ENCODE measurements at places on chromosomes 6 and 20.

- DNase-seq, result peak; percentile 59
These were observed 11.7 kb upstream of the MAPK13 start for GRCh38 chr6:36118550-36119107.

GRCh38 chr6:133977983-133978895 is 25.2 kb downstream of the TBPL1 start:
- no peak for DNase-seq

GRCh38 chr20:39946053-39946810 is 742.8 kb downstream of the MAFB start:
- no peak for DNase-seq

GRCh38 chr6:6246544-6246943 is 73.9 kb downstream of the F13A1 start:
- DNase-seq, result no peak

GRCh38 chr6:154450498-154450897 is 60.0 kb downstream of the CNKSR3 start:
- no peak for DNase-seq

GRCh38 chr6:113821445-113821844 is 35.7 kb upstream of the MARCKS start:
- no peak for DNase-seq

DNA sequence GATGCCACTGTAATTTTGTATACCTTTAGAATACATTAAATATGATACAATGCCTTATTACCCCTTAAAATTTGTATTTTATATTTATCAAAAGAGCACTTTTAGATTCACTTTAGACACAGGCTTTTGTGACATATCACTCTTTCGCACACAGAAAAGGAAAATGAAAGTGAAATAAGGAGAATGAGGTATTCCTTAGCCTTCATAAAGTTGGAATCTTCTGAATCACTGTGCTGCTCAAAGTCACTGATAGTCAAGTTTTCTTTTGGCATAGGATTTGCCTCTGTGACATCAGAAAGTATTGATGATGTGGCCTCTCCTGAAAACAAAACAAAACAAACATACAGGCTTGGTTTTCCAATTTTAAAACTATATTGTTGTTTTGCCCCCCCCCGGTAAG is 1097.1 kb downstream of the KIF16B start:
- no peak for DNase-seq

GRCh38 chr6:113920663-113921267 is 50.2 kb downstream of the HDAC2 start:
- DNase-seq, result no peak

DNA sequence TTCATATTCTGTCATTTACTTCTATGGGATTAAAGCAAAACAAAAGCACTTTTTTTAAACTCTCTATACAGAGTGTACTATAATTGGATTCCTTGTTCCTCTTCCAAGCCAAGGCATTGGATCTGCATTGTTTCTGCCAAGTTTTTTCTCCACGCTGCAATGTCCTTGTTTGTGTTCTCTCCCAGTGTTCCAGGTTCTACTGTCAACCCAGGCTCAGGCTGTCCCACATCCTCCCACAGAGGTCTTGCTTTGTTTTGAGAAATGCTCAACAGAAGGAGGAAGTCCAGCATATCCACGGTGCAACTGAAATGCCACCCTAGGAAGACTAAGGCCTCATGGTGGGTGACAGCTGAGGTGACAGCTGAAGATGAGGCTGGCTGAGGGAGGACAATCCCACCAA is 287.1 kb upstream of the PRDM1 start:
- no peak for DNase-seq

GRCh38 chr20:38726804-38727606 is 2.7 kb downstream of the SLC32A1 start:
- peak; percentile 33 for DNase-seq

DNA sequence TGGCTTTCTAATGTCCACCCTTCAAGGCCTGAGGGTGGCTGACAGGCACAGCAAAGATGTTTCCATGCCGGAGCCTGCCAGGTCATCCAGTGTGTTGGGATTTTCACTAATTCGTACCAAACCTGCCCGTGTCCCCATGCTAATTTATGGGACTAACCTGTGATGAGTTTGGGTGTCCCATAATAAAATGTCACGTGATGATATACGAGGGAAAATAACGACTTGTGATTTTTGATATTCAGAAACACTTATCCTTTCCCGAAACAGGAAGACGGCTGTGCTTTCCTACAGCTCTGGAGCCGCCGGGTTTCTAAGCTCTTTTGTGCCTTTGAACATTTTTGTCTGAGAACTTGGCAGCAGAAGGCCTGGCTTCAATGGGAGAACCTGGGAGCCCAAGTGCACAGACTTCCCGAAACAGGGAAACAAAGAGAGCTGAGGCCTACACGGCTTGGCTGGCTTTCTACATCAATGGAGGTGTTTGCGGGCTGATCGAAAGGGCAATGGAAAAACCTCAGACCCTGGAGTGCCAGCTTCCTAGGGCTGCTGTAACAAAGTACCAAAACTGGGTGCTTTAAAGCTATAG is 171.9 kb upstream of the JARID2 start:
- DNase-seq, result no peak

DNA sequence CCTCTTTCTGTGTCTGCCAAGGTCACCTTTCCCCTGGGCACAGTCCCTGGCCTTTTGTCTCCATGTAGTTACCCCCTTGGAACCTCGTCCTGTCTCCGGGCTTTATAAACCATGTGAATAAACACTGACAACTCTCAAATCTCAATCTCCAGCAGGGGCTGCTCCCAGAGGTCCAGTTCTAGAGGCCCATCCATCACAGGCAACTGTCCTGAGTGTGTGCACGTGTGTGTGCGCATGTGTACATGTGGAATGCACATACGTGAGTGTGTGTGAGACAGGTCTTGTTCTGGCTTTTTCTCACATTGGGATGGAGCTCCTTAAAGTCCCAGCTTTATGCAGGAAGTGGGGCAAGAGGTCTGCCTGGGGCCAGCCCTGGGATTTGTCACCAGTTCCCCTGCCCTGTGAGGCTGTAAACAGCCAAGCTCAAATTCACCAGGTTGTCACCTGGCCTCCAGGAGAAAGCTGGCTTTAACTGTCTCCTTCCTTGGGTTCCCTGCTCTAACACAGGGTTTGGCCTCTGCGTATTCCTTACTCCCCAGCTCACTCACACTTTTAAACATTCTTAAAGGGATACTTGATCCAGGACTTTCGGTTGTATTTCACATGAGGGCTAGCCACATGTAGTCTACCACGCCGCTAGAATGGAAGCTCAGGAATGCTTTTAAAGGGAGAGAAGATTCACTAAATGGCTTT is 42.7 kb downstream of the RAMACL start:
- no peak for DNase-seq

DNA sequence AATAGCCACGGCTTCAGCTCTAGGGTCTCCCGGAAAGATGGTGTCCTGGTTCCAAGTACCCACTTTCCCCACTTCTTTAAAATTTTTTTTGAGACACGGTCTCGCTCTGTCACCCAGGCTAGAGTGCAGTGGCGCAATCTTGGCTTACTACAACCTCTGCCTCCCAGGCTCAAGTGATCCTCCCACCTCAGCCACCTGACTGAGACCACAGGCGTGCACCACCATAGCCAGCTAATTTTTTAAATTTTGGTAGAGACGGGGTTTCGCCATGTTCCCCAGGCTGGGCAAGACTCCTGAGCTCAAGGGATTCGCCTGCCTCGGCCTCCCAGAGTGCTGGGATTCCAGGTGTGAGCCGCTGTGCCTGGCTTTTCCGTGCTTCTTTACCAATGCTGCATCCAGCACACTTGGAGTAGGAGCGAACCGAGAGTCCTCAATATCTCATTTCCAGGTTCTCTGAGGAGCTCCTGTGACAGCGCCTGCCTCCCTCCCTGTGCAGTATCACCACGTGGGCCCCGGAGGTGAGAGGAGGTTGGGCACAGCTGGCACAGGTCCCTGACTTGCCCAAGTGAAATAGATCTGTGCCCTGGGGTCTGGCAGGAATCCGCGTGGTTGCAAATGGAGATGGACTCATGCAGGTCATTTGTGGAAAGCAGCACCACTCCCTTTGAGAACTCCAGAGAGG is 37.3 kb downstream of the EZR start:
- DNase-seq, result no peak

DNA sequence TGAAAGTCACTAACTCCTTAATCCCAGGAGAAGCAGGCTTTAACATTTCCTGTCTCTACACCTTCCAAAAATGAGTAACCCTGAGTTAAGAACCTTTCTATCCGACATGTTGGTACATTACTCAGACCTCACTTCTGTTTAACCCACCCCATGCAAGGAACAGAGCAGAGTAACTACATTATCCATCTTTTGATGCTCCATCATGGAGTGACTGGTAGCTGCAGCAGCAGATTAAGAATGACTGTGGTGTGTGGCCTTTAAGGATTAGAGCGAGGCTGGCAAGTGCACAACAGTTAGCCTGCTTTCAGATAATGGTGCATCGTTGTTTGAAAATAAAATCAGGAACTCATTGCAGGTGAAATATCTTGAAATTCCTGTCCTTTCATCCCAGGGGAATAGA is 2.0 kb downstream of the TRAF3IP2 start:
- no peak for DNase-seq

- no peak for DNase-seq
These were observed 158.9 kb downstream of the FLRT3 start for GRCh38 chr20:14178528-14178927.
